ENCODE measurements at places on chromosomes 3 and 15. TPM values are rescaled to one million over a fixed set of nuclear protein-coding genes. Genes with fewer than 3 reads are reported as not detected.

OSTN gene
- not detected for total RNA-seq

ARGFX gene
- not detected for total RNA-seq

TRPM7 gene
- total RNA-seq, result 37.1 TPM

NANOGP8 gene
- total RNA-seq, result not detected
